T-helper 2 cell (primary cell): ENCODE measurements at places on chromosomes 16 and 17.

DNA sequence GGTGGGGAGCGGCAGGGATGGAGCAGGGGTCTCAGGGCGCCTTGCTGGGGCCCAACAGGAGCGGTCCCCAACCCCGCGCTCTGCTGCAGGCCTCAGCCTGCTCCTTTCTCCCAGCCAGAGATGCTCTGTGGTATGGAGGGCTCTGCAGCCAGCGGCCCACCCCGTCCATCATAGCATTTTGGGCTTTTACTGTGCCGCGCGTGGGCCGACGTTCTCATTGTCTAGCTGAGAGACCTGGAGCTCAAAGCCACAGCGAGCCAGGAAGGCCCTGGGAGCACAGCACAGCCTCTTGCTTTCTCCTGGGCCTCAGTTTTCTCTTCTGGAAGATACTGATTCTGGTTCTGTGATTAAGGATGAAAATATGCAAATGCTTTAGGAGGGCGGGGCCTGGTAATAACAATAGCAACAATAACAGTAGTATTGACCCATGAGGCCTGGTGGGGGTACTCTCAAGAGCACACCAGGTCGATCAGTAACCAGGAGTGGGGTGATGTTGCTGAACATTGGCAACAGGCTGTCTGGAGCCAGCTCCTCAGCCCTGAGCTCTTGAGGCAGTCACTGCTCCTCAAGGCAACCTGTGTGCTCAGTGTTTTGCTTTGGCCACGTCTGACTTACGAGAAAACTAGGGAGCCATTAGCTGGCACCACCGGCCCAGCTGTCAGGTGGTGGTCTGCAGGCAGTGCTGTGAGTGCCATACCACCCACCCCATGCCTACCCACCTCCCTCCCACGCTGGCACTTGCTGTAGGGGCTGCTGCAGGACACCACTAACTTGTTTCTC lies 1.1 kb upstream of the RASD1 start:
- no peak for DNase-seq

GRCh38 chr16:50372611-50373344 lies 4.0 kb upstream of the BRD7 start:
- no peak for DNase-seq

GRCh38 chr17:81928544-81929252 lies 1.2 kb upstream of the MAFG start:
- no peak for DNase-seq

GRCh38 chr16:27248036-27248435 lies 20.5 kb downstream of the NSMCE1 start:
- DNase-seq, result no peak

DNA sequence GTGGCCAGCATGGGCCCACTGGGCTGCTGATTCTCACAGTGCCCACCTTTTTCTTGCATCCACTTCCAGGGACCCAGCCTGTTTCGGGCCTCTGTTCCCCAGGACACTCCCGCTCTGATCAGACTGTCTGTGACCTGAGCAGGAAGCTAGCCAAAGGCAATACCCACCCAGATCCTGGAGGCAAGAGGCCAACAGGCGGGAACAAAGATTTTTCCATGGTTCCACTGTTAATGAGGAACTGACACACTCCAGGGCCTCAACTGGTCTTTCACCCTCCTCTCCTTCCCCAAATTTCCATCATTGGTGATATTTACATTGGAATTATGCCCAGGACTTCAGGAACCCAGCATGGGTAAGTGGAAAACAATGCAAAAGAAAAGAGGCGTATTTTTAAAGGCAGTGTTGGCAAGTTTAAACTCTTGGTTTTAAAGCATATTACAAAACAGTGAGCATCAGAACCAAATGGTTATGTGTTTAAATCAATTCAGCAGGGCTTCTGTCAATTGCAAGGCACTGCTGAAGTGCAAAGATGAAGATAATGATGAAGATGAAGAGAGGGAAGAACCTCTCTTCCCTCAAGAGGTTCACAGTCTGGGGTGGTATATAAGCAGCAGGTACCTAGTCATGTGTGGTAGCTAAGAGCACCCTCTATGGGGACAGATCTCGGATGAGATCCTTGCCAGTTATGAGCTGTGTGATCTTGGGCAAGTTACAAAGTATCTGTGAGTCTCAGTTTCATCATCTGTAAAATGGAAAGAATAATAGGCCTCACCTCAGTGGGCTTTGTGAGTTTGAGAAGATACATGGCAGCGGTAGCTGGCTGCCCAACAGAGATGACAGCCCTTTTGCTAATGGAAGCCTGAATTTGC lies 14.4 kb upstream of the ATP2A3 start:
- DNase-seq, result no peak

- DNase-seq, result no peak
Measured at GRCh38 chr16:1430214-1430758, 592 bp upstream of the PERCC1 start.

DNA sequence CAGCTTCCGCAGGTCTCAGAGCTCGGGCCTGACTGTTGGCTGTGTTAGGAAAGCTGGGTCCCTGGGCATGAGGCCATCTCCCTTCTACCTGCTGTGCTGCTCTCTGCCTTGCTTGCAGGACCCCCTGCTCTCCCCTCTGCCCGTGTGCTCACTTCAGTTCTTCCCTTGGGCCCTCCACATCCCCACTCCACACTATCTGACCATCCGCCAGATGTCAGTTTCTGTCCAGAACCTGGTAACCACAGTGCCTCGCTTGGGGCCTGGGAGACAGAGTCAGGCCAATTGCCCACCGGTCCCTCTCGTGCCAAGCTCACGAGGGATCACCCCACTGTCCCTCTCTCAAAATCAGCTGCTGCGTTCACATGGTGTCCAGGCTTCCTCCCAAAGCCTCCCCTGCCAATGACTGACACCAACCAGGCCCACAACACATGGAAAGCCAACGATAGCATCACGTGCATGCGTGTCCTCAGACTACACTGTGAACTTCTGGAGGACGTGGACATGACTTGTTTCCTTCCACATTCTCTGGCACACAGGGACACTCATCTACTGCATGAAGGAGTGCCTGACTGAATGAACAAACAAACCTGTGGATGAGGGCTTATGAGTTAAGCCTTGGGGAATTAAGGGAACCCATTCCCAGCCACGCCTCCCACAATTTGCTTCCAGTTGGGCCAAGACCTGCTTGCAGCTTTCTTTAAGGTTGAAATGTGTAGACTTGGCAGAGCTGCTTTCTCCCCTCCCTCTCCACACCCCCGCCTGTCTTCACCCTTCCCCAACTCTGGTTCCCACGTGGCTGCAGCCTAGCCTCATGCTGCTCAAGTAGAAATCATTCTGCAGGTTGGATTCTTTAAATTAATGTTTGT lies 72.5 kb upstream of the ZNF423 start:
- DNase-seq, result no peak

DNA sequence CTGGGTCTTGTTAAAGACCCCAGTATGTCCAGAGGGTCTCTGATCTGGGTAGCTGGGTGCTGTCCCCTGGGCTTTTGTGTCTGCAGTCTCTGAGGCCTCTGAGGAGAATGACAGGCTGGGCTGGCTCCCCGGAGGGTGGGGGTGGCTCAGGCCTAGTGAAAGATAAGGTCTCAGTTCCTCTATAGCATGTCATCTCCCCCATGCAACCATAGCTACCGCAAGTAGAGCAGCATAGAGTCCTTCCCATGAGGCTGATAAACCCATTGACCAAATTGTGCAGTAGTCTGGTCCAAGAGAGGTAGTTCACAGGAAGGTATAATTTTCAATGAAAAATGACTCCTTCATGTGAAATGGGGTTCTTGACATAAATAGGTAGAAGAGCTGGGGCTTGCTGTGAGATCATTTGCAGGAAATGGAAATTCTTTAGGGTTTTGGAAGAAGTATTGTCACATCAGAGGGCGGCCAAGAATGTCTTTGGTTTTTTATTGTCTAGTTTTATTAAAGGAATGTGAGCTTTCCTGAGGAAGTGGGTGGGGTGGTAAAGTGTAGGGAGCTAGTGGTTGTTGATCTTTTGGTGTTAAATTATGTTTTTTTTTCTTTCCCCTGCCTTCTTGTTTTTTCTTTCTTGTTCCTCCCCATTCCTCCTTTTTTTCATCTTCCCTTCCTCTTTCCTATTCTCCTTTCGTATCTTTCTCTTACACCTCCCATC lies 21.0 kb downstream of the SLC7A6OS start:
- peak; percentile 38 for DNase-seq

DNA sequence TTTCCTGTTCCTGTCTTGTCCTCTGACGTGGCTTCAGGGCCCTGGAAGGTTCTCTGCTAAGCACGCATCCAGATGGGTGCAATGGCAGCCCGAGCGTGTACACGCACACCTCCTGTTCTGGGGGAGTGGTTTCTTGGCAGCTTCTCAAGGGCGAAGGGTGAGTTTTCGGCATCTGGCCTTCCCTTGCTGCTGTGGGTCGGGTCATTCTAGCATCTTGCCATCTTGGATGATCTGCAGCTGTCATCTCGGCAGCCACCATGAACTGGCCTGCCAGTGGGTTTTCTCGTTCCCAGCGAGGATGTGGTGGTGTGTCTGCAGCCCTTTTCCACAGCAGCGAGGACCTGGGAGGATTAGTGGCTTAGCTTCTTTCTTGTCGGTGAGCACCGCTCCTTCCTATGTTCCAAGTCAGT lies 10.6 kb downstream of the MSI2 start:
- no peak for DNase-seq

- no peak for DNase-seq
Measured at GRCh38 chr17:34370376-34370996, 7.5 kb upstream of the CCL1 start.

DNA sequence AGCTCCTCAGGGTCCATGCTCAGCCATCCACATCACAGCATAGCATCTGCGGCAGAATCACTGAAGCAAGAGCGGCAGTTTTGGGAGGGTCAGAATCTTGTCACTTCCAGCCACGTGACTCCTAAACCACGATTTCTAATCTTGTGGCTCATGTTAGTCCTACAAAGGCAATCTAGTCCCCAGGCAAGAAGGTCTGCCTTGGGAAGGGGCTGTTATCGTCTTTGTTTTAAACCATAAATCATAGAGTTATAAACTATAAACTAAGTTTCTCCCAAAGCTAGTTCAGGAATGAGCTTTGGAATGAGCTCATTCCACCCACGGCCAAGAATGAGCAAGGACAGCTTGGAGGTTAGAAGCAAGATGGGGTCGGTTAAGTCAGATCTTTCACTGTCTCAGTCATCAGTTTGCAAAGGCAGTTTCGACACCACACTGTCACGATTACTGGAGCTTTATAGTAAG lies 20.8 kb upstream of the DNAH17 start:
- DNase-seq, result no peak

GRCh38 chr16:53945996-53946395 lies 242.0 kb downstream of the FTO start:
- peak; percentile 63 for DNase-seq

- DNase-seq, result no peak
Measured at GRCh38 chr16:20880867-20881502, 19.2 kb downstream of the DCUN1D3 start.

DNA sequence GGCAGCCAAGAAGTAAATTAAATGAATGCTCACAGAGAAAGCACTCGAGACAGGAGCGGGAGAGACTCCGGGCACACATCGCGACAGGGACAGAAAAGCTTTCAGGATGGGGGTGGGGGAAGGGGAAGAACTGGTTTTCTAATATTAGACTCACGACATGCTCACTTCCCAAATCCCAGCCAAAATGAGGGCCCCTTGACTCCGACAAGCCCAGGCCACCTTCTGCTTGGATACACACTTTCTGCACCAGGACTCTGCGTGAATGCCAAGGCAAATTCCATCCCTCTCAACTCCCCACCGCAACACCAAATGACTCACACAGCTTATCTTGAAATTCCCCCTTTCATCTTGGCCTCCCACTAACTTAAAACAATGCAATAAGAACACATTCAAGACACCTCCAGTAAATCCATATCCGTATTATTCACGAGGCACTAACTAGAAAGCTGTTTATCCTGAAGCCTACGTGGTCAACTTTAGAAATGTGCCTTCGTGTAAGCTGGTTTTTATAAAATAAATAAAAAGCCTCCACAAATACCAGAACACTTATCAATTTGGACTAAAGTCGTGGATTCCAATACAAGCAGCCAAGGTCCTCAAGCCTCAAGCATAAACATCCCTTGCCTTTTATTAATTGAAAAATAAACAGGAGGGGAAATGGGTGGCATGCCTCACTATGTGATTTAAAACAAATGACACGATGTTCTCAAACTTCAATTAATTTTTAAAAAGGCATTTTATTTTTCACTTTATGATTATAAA lies 46.1 kb downstream of the NXN start:
- DNase-seq, result no peak

DNA sequence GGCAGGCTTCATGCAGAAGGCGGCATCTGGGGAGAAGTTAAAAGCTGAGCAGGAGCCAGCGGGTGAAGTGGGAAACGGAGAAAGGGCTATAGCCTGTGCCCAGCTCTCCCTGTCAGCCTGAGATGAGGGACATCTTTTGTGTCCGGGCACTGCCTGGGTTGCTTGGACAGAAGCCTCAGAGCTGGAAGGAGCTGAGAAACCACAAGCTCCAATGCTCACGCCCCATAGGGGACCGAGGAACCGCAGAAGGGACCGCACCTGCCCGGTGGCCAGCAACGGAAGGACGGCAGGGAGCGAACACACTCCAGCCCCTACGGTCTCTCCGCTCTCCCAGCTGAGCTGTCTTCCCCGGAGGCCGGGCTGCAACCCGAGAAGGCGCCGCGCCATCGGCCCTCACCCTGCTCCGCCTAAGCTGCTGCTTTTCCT lies 175.8 kb downstream of the NPIPB11 start:
- no peak for DNase-seq

DNA sequence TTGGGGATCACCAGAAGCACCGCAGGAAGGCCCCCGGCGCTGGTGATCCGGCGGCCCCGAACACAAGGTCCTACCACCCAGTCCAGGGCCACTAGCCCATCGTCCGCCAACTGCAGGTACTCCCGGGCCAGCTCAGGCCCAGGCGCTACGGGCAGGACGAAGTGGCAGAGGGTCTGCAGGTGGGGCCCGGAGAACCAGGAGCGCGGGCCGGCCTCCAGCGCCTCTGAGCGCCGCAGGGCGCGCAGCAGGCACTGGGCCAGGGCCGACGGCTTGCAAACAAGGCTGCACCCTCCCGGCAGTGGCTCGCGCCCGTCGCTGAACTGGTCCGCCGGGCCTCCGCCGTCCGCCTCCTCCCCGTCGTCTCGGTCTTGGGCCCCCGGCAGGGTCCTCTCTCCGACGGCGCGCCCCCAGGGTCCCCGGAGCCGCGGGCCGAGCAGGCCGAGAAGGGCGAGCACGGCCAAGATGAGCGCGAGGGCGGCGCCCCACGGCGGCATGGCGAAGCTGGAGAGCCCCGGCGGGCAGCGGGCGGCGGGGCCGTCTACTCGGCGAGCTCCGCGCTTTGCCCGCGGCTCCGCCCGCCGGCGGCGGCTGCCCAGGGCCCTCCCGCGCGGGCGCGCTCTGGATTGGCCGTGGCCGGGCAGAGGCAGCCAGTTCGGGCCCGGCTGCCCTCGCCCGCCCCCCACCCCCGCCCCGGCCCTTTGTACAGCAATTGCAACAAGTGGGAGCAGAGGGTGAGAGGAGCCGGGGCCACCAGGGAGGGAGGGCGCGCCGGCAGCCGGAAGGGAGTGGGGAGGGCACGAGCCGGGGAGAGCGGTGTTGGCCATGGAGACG lies at the start of gene ABHD15:
Gene ABHD15 (minus strand): TSS at position 565 of the 831 bp plus-strand sequence. CDS start 71 bp downstream, at position 494.
- no peak for DNase-seq

GRCh38 chr17:72977771-72978417 lies 114.6 kb downstream of the SLC39A11 start:
- DNase-seq, result no peak
